ENCODE measurements at places on chromosomes 1 and 21.

DNA sequence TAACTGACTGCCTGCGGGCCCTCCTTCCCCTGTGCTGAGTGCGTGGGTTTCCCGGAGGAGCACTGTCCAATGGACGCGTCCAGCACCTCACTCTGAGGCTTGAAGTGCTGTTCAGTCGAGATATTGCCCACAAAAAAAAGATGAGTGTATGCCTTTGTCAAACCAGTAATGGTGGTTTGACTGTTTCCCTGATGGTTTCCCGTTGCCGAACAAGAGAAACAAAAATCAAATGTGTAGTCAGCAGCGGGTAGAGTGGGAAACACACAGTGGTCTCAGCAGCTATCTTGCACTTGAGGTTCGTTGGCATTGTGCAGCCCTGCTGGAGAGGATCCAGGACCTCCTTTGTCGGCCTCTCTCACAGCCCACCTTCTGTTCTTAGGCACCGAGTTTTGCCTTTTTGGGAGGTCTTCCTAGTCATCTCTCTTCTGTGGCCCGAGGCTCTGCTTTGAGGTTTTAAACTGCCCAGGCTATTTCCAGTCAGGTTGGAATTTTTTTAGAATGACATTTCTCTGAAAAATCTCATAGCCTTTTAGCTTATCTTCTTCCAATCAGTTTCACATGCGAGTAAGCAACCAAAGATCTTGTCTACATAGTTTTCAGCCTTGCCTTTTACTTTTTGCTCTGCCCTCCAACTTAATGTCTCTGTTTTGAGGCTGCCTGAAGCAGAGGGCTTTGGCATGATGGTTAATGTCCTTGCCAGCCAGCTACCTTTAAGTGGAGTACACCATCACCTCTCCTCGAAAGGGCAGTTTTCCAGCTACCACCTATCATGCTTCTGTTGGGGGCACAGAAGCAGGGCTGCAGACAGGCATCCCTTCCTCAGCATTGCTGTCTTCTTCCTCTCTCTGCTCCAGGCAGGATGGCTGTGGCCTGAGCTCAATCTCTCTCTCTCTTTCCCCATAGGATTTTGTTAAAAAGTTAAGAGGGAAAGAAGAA, 132.3 kb downstream of the URB2 start:
- DNase-seq: no peak

DNA sequence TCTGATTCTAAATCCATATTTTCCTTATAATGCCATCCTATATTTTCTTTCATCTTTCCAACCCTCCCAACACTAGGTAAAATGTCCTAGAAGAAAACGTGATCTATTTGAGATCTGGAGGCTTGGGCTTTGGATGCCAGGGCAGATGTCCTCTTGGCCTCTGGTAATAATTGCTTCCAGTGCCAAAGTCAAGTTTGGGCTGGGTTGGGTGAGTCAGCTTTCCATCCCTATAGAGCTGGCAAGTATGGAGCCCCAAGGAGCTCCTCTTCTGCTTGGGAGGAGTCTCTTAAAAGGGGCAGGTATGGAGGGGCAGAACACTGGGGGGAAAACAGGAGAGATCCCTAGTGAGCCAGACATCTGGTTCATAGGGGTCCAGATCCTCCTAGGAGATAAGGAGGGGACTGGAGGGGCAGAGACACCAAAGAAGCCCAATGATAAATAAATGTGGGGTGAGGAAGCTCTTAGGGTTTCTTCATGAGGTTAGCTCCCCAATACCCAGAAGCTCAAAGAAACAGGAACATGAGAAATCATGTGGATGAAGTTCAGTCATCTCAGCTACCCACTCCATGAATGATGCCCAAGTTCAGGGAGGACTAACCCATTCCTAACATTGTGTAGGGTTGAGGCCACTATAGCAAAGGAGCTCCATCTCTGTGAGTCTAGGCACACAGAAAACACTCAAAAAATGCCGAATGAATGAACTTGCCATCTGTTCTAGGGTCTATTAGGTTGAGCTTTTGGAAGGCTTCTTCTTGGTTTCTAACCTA, 3.5 kb downstream of the C1orf116 start:
- no peak for DNase-seq

- no peak for DNase-seq
Measured at GRCh38 chr1:35326246-35326866, 57.8 kb downstream of the ZMYM4 start.

- DNase-seq: no peak
Measured at GRCh38 chr1:161866241-161866640, 100.1 kb downstream of the ATF6 start.

- no peak for DNase-seq
Measured at GRCh38 chr1:20931930-20932436, 144.9 kb upstream of the HP1BP3 start.

GRCh38 chr1:198018529-198018928, 101.4 kb downstream of the LHX9 start:
- DNase-seq: no peak

GRCh38 chr1:231952154-231952553, 325.6 kb downstream of the DISC1 start:
- DNase-seq: no peak

GRCh38 chr1:43435146-43436145, 18.3 kb downstream of the HYI start:
- no peak for DNase-seq

DNA sequence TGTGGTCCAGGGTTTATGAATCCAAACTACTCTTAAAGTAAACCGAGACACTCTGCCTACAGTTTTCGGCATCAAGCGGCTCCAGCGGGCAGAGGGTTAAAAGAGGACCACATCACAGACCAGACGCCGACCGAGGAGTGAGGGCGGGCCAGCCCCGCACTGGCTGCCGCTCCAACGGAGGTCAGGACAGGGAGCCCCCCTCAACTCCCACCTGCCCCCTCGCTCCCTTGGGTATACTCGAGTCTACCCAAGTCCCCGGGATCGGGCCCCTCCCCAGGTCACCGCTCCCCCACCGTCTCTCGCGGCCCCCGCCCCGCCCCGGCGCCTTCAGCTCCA, 312 bp downstream of the ARNT start:
- no peak for DNase-seq

GRCh38 chr21:23725576-23725975, 1881.7 kb downstream of the MRPL39 start:
- no peak for DNase-seq

- DNase-seq: no peak
Measured at GRCh38 chr1:245997471-245998258, 509.4 kb downstream of the SMYD3 start.

- DNase-seq: no peak
Measured at GRCh38 chr1:59747420-59748024, 67.2 kb upstream of the HOOK1 start.

DNA sequence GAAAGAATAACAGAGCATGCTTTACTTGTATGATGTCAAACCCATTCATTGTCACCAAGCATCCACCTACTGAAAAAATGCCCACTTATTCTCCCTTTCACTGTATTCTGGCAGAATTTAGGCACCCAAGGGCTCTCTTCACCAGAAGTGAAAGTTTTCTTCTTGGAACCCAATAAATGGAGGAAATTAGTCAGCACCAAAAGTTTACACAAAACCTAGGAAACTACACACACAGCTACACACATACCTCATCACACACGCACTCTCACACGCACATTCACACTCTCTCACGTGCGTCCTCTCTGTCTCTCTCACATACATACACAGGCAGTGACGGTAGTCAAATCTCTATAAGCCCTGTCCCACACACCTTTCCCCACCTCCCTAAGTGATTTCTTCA, 37.6 kb downstream of the MCOLN2 start:
- DNase-seq: no peak

DNA sequence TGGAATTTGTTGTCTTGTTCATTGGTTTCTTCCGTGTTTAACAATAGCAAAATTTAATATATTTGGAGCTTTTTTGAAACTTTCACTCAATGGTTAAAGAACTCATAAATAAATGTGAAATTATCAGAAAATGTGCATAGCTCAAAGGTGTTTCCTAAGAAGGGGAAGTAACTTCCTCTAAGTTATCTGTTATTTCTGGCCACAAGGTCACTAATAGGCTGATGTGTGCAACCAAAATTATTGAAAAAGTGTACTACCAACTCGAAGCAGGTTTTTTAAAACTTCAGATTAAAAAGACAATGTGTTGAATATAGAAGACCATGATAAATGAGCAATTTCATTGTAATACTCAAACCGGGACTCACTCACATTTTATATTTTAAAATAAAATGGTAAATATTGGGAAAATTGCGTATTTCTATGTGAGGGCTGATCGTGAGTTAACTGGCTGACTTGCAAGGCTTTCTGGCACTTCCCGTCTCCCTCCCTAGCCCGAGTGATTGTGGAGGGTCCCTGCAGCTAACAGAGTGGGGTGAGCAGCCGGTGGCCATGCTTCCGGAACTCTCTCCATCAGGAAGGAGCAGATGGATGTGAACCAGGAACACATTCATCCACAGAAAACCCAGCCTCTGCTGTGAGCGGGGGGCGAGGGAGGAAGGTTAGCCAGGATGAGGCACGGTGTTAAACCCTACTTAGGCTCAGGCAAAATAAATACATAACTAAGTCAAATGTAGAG, 96.9 kb downstream of the ERG start:
- DNase-seq: no peak

GRCh38 chr1:109617291-109617801, 2.1 kb downstream of the GNAT2 start:
- no peak for DNase-seq

GRCh38 chr1:27322569-27323240, 742 bp downstream of the TMEM222 start:
- DNase-seq: no peak

- DNase-seq: no peak
Measured at GRCh38 chr1:43447891-43448708, 5.6 kb downstream of the HYI start.

DNA sequence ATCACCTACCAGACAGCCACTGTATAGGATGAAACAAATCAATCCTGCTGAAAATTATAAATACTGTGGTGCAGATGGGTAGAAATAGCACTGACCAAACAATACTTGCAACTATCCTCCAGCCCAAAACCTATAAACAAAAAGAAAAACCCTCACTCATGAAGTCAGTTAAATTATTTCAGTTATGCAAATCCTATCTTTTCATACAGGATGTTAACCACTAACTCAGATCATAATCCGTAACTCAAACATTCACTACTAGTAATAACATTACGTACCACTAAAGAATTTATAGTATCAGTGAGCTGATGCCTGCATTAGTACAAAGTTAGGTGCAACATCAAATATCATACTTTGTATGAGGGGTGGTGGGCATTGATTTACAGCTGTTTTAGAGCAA, 2.6 kb downstream of the NDC1 start:
- no peak for DNase-seq

GRCh38 chr1:223620297-223620897, 45.1 kb downstream of the CAPN8 start:
- DNase-seq: no peak

- no peak for DNase-seq
Measured at GRCh38 chr1:13829152-13829769, 129.3 kb downstream of the PRDM2 start.

DNA sequence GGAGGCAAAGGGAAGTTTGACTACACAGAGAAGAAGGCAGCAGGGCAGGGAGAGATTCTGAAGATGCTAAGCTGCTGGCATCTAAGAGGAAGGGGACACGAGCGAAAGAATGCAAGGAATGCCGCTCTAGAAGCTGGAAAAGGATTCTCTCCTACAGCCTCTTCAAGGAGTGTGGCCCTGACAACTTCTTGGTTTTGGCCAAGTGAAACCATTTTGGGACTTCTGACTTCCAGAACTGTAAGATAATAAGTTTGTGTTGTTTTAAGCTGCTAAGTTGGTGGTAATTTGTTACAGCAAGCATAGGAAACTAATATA, 28.5 kb downstream of the MGST3 start:
- no peak for DNase-seq

DNA sequence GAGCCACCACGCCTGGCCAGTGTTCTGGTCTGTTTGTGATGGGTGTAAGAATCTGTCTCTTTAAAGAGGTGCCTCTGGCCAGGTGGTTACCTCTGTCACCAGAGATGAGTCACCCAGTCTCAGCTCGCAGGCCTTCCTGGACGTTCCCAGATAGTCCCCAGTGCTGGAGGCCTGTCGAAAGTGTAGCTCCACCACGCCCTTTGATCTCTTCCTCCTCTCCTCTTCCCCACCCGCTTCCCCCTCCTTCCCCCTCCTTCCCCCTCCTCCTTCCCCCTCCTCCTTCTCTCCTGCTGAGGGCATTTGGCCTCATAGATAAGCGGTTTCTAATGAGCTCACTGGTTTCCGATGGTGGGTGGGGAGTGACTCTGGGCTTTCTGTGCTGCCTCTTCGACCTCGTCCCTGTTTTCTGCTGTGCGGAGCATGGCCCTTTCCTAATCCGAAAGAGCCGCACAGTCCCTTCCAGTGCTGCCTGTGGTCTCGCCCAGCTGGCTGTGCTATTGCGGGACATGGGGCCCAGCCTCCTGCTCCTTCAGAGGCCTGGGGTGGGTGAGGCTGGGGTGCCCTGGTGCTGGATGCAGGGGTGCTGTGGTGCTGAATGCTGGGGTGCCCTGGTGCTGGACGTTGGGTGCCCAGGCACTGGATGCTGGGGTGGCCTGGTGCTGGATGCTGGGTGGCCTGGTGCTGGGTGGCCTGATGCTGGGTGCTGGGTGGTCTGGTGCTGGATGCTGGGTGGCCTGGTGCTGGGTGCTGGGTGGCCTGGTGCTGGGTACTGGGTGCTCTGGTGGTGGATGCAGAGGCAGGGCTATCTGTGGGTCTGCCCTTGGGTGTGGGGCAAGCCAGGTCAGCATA, 19.2 kb downstream of the AGPAT3 start:
- DNase-seq: no peak

DNA sequence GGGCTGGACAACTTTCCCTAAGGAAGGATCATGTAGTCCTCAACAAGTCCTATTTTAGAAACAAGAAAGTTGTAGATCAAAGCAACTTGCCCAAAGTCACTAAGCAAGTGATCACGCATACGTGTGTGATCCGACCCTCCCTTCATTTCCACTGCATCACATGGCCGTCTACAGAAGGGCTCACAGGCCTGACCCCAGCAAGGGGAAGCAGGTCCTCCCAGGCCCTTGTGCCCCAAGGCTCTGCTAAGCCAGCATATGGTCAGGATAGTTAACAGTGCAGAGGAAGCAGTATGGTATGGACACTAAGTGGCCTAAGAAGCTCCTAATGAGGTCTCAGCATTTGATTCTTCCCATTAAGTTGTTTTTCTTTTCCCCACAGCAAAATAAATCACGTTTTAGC, 24.8 kb downstream of the TFAP2E start:
- no peak for DNase-seq

GRCh38 chr1:17277511-17278159, 28.7 kb downstream of the PADI3 start:
- no peak for DNase-seq

DNA sequence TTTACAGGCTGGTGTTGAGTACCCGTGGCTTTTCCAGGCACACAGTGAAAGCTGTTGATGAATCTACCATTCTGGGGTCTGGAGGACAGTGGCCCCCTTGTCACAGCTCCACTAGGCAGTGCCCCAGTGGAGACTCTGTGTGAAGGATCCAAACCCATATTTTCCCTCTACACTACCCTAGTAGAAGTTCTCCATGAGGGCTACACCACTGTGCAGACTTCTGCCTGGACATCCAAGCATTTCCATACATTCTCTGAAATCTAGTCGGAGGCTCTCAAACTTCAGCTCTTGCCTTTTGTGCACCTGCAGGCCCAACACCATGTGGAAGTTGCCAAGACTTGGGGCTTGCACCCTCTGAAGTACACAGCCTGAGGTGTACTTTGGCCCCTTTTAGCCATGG, 227.8 kb downstream of the BACH1 start:
- DNase-seq: no peak

- no peak for DNase-seq
Measured at GRCh38 chr1:233060461-233060994, 110.1 kb downstream of the NTPCR start.
